Upper lobe of right lung (tissue), 1 donor: ENCODE measurements at places on chromosomes 16 and 17.

GRCh38 chr17:8488491-8488890 lies 52.8 kb downstream of the NDEL1 start:
- DNase-seq: peak; percentile 46

DNA sequence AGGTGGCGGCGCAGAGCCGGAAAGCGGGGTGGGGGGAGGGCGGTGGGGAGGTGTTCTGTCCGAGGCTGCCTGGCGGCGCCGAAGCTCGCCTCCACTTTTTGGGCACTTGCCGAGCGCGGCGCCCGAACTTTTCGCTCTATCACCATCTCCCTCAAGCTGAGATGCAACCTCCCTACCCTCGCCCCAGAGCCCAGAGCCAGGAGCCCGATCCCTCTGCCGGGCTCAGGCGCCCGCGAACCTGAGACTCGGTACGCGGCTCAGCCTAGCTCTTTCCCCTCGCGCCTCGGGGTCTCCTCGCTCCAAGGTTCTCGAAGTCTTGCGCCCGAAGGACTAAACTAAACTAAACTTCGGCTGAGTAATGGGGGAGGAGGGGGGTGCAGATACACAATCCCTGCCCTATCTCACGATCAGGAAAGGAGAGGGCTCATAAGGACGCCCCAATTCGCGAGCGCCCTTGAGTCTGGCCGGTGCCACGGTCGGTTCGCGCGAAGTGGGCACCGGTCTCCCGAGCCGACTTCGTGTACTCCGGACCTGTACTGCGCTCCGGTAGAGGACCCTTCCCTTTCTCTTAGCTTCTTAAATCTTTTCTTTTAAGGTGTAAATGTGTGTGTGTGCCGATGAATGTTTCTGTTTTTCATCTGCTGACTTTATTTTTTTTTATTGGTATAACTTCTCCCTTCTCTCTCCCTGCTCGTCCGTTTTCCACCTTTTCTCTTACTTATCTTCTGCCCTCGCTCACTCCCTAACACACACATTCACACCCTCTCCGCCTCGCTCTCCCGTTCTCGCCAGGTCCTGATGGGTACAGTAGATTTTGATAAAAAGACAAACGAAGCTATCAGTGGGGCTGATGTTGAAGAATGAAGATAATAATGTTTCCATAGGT lies 1.9 kb upstream of the SALL1 start:
- DNase-seq: no peak

- DNase-seq: no peak
These were observed 16.9 kb upstream of the SP2 start for GRCh38 chr17:47879028-47879585.

GRCh38 chr17:56796536-56796935 lies 37.2 kb downstream of the C17orf67 start:
- no peak for DNase-seq

DNA sequence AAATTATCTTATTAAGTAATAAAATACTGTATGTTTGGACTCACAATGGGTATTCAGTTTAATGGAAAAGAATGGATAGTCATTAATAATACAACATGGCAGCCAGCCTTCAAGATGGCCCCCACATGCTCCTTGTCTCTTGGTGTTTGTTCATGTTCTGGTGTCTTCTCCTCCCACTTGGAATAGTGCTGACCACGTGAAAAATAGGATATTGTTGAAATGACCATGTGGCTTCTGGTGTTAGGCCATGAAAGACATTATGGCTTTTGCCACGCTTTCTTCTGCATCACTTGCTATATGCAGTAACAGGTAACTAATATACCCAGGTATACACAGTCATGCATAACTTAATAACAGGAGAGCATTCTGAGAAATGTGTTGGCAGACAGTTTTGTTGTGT lies 341.0 kb downstream of the KCNJ2 start:
- DNase-seq: no peak

DNA sequence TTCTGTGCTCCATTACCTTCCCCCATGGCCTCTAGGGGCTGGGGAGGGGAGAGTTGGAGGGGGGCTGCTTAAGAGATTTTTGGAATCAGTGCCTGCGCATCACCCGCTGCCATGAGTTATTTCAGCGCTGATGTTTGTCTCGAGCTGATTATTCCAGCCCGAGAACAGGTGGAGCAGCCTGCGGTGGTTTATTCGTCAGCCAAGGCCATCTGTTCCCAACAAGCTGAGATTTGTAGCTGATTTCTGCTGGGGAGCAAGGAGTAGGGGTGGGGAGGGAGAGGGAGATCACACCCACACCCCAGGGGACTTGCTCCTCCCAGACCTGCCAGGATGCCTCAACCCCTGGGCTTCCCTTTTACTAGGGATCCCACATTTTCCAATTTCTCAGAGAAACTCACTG lies 23.1 kb downstream of the PIPOX start:
- DNase-seq: no peak

- no peak for DNase-seq
These were observed 43.0 kb downstream of the MYO18A start for GRCh38 chr17:29136998-29137730.

DNA sequence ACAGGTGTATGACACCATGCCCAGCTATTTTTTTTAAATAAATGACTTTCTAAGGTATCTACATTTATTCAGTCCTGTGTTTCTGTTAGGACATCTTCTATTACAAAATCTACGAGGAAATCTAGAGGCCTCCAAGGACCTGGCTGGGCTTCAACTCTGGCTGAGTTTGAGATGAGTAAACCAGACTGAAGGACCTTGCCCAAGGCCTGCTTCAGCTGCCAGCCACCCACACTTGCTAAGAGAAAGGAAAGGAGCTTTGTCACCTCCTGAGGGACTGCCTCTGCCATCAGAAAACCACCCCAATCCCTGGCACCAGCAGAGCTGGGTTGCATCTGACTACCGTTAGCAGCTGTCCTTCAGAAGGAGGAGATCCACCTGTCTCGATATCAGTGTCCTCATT lies 1.3 kb upstream of the MYO1D start:
- peak; percentile 83 for DNase-seq

DNA sequence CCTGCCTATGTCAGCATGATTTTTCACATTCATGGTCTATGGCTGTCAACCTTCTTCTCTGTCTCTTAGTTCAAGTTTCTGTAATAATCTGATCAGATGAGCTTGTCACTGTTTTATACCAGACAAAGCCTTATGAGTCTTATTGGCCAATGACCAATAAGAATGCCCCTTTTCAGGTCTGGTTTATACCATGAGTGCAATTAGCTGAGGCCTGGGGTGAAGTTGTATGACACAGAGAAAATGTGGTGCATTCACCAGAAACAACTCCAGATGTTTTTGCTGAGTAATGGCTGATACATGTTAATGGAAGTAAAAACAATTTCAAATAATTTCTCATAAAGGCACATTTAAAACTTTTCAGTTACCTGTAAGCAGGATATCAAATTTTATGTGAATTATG lies 218.6 kb upstream of the CDH8 start:
- DNase-seq: no peak

GRCh38 chr17:29032013-29032856 lies 10.7 kb upstream of the PIPOX start:
- DNase-seq: no peak

GRCh38 chr17:20961586-20961985 lies 81.2 kb downstream of the USP22 start:
- DNase-seq: no peak

GRCh38 chr17:3558603-3559269 lies 1.1 kb upstream of the TRPV3 start:
- no peak for DNase-seq

- DNase-seq: no peak
These were observed 306.3 kb downstream of the CNTNAP4 start for GRCh38 chr16:76583466-76583865.

DNA sequence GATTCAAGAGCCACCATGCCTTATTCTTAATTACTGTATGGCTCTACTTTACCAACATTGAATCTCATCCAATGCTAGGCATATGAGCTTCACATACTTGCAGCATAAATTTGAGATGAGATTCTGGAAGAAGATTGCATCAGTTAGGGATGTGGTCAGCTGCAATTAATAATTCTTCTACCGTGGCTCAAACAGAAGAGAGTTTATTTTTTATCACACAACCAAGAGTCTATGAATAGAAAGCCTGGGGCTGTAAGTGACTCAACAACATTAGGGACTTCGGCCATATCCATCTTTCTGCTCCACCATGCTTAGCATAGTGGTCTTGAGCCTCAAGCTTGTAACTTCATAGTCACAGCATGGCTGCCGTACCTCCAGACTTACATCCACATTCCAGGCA lies 179.4 kb upstream of the IRX6 start:
- no peak for DNase-seq

DNA sequence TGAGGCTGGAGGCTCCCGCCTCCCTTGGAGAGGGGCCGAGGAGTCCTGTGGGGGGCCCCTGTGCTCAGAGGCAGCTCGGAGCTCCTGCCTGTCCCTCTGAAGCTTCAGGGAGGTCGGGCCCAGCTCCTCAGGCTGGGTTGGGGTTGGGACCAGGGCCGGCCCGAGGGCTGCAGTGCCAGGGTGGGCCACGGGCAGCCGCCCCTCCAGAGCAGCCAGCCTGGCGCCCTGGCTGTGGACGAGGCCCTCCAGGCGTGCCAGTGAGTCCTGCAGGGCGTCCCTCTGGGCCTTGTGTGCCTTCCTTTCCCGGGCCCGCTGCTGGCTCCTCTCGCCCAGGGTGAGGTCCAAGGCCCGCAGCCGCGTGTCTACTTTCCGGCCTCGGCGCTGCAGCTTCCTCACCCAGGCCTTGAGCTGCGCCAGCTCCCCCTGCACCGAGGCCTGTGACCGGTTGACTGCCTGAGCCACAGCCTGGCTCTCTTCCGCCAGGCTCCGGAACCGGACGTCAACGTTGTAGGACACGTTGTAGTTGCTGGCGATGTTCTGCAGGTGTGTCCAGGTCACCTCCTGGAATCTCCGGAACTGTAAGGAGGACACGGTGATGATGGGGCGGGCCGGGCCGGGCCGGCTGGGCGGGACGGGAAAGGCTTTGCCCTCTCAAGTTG lies 1.2 kb downstream of the PTX4 start:
- DNase-seq: peak; percentile 60

GRCh38 chr17:59254742-59255141 lies 34.4 kb downstream of the GDPD1 start:
- DNase-seq: no peak

DNA sequence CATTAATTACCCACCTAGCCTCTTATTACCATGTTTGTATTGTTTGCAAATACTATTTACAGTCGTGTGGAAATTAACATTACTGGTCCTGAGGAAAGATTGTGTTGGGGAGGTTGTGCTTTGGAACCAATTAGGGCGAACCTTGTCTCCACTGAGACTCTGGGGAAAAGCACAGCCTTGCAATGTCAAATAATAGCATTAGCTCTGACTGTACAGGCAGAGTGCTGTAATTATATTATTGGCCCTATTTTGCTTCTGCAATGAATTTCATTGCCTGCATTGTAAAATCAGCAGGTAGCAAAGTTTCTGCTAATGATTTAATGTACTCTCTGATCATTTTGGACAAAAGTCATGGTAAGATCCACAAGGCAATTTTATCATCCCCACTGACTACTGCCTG lies 97.0 kb downstream of the WWOX start:
- DNase-seq: no peak

DNA sequence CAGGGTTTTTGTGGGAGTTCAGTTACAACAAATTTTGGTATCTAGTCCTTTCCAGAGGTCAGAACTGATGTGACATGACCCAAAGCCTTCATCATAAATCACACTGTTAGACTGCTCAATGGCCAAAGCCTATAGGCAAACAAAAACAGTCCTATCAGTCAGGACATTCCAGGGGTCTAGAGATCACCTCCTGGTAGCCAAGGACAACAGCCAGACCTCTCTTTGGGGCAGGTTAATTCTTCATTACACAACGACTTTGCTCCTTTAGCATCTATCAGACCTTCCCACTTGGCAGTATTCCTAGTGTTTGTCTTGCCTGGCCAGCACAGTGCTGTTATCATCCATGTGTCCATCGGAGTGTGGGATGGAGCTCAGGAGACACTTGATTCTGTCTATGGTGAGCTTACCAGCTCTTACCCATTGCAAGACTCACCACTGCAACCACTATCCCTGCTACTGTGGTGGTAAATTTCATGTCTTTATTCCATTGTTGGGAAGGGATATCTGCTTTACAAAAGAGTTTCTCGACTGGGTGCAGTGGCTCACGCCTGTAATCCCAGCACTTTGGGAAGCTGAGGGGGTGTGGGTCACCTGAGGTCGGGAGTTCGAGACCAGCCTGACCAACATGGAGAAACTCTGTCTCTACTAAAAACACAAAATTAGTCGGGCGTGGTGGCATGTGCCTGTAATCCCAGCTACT lies 95.5 kb upstream of the DHX40 start:
- no peak for DNase-seq

- peak; percentile 53 for DNase-seq
These were observed 59.2 kb downstream of the B9D1 start for GRCh38 chr17:19303367-19303776.

GRCh38 chr16:68246666-68247065 lies 1.5 kb downstream of the PLA2G15 start:
- no peak for DNase-seq

GRCh38 chr17:67491681-67492024 lies 114.6 kb downstream of the PITPNC1 start:
- no peak for DNase-seq

DNA sequence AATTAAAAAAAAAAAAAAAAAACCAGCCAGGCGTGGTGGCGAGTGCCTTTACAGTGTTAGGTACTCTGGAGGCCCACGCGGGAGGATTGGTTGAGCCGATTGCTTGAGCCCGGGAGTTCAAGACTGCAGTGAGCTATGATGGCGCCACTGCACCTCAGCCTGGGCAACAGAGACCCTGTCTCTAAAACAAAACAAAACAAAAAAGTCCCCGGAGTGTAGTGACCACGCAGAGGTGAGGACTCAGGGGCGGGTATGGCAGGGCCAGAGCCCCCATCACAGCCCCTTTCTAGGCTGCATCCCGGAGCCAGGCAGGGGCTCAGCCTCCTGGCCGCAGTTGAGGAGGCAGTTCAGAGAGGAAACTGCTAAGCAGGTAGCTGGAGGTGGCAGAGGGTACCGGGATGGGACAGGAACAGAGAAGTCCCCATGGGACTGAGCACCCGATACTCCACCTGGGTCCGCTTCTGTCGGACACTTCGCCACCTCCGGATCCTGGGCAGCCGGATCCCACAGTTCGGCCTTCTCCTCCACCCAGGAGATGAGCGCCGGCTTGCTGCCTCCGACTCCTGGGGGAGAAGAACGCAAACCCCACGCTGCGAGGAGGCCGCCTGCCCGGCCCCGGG lies 800 bp downstream of the ZNF747 start:
- DNase-seq: no peak

DNA sequence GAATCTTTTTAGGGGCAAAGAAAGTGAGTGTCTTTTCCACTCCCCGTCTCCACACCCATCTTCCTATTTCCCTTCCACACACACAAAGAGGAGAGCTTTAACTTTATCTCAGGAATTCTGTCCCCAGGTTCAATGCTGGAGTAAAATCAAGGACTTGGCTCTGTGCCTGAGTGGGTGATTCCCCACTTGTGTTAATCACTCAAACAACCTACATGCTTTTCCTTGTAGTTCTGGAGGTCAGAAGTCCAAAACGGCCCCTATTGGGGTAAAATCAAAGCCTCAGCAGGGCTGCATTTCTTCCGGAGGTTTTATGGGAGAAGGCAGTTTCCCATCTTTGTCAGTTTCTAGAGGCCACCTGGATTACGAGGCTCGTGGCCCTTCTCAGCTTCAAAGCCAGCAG lies 422.3 kb upstream of the RBFOX1 start:
- no peak for DNase-seq
